ENCODE measurements at places on chromosomes 6 and 20.
A peak's percentile ranks its signal among the peaks of the same experiment; 100 is the strongest.

DNA sequence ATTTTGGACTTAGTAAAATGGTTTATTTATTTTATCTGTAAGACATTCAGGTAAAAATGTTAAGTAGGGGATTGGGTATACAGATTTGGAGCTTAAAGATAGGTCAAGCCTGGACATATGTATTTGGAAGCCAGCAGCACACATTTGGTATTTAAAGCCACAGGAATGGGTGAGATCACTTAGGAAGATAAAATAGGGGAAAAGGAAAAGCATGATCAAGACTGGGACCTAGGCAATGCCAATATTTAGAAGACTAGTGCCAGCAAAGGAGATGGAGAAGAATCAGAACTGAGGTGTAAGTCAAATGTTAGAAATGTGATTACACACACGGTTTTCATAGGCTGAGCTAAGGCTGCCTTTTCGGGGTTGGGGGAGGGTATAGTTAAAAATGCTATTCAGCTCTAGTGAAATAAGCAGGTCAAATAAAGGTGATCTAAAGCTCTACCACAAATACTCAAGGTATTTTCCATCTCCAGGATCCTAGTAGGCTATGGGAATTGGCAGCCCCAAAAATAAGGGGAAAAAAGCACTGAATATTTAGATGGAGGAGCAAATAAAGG lies 20.6 kb downstream of the SLC2A12 start:
- DNase-seq = no peak

- peak; percentile 74 for DNase-seq
These were observed 109.0 kb downstream of the HFE start for GRCh38 chr6:26195924-26196845.

- DNase-seq = peak; percentile 80
These were observed 52.7 kb upstream of the MYB start for GRCh38 chr6:135128268-135128914.

- DNase-seq = no peak
These were observed 15.5 kb downstream of the TM9SF4 start for GRCh38 chr20:32124916-32125454.

- DNase-seq = no peak
These were observed 252.7 kb downstream of the DHX35 start for GRCh38 chr20:39214828-39215227.

GRCh38 chr20:8740265-8740664 lies 328.6 kb upstream of the PLCB4 start:
- DNase-seq = no peak

- DNase-seq = no peak
These were observed 264.5 kb downstream of the CD83 start for GRCh38 chr6:14381829-14382677.

DNA sequence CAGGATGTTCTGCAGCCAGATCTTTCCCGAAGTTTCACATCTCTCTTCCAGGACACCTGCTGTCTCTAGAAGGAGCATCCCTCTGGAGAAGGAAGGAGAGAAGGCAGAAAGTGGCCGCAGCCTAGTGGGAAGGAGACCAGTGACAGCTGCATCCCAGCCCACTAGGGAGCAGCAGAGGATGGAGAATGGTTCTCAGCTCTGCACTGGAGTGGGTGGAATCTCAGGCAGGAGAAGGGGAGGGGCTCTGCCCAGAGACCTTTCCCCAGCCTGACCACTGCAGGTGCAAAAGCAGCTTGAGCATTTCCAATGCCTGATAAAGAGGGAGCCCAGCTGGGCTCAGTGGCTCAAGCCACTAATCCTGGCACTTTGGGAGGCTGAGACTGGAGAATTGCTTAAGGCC lies 32.3 kb downstream of the NCR2 start:
- DNase-seq = no peak

- no peak for DNase-seq
These were observed 155.1 kb upstream of the MLIP start for GRCh38 chr6:53956068-53956711.

DNA sequence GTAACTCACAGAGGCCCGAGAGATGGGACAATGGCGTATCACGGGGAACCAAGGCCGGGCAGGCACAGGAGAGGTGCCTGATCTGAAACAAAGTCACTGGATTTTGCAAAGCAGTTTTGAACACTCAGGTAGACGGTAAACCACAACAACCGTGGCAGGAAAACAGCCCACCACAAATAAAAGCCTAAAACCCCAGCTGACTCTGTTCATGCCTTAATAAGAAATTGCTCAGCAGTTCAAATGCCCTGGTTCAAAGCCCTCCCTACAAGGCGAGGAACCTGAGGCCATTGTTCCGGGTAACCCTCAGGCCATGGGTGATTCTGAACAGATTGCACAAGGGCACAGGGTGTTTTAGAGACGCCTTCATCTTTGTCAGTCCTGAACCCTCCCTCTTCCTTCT lies 114.2 kb downstream of the MAP3K7 start:
- peak; percentile 68 for DNase-seq

- no peak for DNase-seq
These were observed 44.9 kb downstream of the ADAT2 start for GRCh38 chr6:143405373-143406154.

DNA sequence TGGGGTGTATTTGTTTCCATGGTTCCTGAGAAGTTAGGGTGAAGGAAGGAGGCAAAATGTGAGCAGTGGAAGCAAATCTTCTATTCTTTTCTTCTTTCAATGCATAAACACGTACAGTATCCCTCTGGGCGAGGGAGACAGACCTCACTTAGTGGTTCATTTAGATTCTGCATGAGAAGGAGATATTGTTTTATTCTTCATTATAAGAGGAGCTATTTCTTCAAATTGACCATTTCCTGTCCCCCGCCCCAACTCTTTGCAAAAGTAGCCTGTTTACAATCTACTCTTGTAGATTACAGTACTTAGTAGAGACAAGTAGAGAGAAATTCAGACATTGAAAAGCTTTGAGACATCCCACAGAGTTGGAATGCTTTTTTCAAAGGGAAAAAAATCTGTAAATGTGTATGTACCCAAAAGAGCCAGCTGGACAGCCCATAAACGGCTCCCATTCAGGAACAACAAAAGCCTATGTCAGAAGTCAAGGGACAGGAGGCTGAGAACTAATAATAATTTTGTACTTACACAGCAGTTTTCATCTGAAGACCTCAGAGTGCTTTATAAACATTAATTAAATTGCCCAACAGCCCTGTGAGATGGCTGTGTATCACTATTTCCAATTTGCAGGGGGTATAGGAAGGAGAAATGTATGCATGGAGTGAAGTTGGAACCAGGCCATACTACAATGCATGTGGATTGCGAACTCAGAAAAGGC lies 23.9 kb downstream of the CD83 start:
- DNase-seq = no peak

DNA sequence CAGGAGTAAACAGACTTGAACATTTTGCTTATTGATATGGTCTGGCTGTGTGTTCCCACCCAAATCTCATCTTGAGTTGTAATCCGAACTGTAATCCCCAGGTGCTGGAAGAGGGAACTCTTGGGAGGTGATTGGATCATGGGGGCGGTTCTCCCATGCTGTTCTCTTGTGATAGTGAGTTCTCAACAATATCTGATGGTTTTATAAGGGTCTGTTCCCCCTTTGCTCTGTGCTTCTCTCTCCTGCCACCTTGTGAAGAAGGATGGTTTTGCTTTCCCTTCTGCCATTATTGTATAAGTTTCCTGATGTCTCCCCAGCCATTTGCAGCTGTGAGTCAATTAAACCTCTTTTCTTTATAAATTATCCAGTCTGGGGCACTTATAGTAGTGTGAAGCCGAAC lies 40.0 kb downstream of the MYLIP start:
- no peak for DNase-seq

GRCh38 chr20:46704714-46705377 lies 4.6 kb upstream of the SLC2A10 start:
- no peak for DNase-seq

GRCh38 chr6:41505122-41506049 lies 40.8 kb upstream of the FOXP4 start:
- no peak for DNase-seq

- DNase-seq = no peak
These were observed 90.7 kb downstream of the AKAP7 start for GRCh38 chr6:131225959-131226358.

DNA sequence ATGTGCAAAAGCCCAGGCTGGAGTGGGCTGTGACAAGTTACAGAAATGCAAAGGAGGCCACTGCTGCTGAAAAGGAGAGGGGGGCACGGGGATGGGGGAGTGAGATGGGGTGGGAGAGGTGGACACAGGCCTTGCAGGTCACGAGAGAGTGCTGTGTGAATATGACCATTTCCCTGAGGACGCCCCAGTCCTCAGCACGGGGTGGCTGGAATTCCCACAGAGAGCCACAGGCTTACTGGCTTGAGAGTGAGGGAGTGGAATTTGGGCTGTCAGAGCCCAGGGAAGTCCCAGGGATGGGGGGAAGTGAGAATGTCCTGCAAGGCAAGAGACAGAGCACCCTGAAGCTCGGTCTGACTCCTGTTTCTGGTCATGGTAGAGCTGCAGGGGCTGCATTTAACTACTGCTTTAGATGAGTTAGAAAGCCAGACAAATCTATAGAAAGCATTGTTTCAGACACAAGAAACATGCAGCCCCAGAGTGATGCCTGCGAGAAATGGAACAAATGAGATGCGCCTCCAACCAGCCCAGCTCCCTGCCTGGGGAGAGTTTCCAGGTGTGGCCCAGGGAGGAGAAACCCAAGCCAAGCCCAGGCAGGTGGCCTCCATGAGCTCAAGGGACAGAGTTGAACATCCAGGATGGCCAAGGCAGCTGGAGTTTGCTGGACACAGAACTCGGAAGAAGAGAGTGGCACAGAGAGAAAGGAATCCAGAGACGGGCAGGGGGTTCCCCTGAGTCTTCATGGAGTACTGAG lies 30.5 kb downstream of the NPEPL1 start:
- no peak for DNase-seq

- no peak for DNase-seq
These were observed 315.1 kb downstream of the UBE3D start for GRCh38 chr6:82750556-82750955.

DNA sequence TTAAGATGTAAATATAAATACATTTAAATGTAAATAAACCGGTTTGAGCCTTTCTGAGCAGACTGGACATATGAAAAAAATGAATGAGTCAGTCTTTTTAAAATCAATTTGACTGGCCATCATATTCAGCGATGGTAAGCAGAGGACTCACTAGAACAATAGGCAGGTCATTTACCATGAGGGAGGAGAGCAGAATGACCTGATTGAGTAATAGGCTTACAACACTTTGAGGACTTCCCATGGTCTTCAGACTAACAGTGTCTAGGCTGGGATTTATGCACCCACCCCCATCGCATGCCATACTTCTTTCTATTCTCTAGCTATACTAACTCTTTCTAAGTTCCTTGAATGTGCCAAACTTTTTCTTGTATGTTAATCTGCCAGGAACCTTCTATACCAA lies 241.9 kb upstream of the RAB32 start:
- DNase-seq = no peak

DNA sequence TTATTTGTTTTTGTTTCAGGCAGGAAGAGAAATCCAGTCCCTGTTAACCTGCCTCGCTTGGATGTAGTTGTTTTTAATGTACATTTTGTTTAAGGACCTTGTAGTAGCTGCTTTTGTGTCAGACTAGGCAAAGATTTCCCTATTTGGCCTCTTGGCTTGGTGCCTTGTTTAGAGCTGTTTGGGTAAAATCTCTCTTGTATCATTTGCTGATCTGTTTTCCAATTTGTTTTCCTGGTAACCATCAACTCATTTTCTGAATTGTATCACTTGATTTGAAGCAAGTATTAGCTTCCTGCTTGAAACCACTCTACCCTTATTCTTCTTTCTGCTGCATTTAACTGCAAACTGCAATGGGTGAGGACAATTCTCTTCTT lies 160.7 kb downstream of the ZFAND3 start:
- no peak for DNase-seq

GRCh38 chr20:46897328-46897880 lies 2.8 kb downstream of the EYA2 start:
- no peak for DNase-seq

GRCh38 chr6:586553-586952 lies 70.3 kb downstream of the HUS1B start:
- no peak for DNase-seq

DNA sequence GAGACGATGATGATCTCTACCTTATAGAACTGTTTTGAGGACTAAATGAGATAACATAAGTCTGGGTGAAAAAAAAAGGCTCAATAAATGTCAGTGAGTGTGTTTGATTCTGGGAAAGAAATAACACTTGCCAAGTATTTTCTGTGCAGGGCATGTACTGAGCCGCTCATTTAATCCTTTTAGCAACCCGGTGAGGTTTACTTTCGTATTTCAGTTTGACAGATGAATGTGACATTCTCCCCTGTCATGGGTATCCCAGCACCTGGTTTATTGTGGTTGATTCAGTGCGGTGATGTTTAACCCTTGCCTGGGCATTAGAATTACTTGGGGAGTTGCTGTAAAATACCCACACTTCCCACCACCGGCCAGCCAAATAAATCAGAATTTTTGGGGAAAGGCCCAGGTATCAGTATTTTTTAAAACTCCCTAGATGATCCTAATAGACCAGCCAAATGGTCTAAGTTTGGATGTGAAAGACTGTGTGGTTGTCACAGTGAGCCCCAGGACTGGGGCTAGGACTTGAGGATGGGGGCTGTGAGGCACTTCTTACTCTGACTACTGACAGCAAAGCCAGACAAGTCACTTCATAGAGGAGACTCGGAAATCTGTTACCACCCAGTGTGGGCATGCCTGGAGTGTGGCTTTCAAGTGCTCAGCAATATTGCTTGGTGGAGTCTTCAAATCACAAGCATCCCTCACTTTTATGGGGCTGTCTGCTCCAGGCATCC lies 100.2 kb upstream of the KCNG1 start:
- DNase-seq = no peak

Measured in activated effector memory CD4-positive, alpha-beta T cell treated with anti-CD3 and anti-CD28 coated beads, Interleukin-2, amount 50 U/mL, for 16 hours (primary cell).